Bone marrow (tissue), 2 donors: ENCODE measurements at places on chromosomes 4 and X.

- no peak for DNase-seq
Measured at GRCh38 chr4:11505221-11505971, 76.7 kb upstream of the HS3ST1 start.

DNA sequence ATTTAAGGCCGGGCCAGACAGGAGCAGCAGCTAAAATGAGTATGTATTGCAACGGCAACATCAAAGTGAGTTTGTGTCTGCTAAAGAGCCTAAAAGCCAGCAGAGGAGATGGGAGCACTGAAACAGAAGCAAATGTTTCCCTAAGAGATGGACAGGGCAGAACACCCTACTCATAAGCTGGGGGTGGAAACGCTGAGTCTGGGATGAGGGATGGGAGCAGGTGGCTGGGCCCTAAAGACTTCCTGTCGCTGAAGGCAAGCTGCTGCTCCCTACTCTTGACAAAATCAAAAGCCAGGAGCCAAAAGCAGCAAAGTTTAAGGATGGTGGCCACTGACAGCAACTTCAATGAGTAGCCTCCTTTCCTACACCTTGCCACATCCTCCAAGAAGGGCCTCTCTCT lies 40.6 kb upstream of the NAP1L5 start:
- no peak for DNase-seq

DNA sequence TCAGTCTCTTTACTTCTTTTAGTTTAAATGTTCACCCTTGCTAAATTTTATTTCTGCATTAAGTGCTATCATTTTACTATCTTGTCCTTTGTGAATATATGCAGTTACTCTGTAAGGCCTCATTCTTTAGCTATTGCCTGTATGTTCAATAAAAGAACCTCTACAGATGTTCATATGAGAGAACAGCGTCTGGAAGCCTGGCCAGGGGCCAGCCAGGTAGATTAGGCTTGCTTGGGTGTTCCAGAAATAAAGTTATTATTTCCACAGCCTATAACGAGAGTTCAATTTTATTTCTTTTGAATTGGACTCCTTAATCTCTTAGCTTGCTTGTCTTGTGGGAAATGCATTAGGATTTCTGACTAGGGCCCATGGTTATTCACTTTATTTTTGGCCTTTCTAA lies 214.5 kb downstream of the TLL1 start:
- DNase-seq, result no peak

- DNase-seq, result no peak
Measured at GRCh38 chr4:4204401-4204745, 22.4 kb downstream of the OTOP1 start.
